ENCODE measurements at places on chromosomes 12 and 14.

DNA sequence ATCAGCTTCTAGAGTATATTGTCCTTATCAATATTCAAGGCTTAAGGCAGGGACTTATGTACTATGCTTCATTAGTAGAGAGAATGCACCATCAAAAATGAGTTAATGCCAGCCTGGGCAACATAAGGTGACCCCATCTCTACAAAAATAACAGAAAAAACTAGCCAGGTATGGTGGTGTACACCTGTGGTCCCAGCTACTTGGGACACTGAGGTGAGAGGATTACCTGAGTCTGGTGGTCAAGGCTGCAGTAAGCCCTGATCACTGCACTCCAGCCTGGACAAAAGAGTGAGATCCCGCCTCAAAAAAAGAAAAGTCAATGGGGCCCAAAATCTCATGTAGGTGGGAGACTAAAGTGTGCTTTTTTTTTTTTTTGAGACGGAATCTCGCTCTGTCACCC lies 8.8 kb downstream of the PPP4R3A start:
- DNase-seq: no peak

- no peak for DNase-seq
Observed at GRCh38 chr12:104385510-104385909, 71.2 kb upstream of the CHST11 start.

DNA sequence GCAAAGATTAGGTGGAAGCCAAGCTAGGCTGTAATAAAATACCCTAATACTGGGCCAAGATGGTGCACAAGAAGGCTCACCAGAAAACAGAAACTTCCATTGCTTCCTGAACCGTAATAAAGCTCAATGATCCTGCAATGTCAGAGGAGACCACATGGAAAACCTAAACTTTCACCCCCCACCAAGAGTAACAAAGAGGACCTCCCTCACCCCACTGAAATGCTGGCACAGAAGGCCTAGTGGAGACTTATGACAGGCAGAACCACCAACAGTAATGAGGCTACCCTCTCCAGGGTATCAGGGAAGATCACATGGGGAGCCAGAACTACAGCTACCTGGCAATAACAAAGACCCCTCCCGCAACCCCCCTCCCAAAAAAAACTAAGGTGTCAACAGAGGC lies 43.1 kb downstream of the CEP83 start:
- no peak for DNase-seq

DNA sequence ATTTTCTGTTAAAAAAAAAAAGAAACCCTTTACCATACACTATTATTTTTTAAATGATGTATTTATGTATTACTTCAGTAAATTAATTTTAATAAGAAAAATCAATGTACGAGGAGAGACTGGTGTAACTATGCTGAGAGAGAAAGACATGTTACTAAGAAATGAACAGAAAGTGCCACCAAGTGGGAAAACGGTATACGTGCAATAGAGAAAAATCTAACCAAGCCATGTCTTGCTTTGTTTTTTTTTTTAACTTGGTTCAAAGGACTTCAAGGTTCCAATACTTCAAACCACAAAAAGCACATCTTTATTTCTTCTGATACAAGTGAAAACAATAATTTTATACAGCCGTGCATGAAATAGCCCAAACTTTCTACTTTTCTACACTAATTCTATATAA lies 22.9 kb downstream of the NDUFA12 start:
- DNase-seq: no peak

DNA sequence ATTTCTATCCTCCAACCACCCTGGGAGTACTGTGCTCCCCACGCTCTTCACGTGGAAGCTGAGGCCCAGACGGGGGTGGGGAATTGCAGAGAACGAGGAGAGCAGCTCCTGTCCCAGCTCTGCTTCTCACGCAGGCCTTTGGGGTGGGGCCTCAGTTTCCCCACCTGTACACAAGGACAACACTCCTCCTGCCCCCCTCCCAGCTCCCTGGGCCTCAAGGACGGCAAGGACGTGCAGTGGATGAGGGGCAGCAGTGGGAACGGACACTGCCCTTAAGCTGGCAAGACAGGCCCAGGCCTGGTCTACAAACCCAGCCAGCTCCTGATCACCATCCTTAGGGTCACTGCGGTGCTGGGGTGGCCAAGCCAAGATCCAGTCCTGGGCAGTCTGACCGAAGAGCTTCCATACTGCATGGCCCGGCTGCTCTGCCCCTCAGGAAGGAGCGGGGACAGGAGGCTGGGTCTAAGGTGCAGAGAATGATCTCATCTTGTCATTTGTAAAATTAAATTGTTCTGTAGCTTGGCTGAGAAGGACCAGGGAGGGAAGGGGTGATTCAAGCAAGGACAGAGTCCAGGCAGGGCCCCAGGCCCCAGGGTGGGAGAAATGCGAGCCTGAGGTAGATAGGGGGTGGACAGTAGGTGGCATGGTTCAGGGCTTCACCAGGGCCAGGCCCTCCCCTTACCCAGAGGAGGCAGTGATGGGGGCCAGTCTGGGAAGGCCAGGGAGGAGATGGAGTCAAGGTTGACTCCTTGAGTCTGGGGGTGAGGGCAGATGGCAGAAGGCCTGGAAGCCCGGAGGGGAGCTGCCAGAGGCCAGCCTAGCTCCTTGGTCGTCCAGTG lies 1.3 kb upstream of the CLBA1 start:
- no peak for DNase-seq

GRCh38 chr12:77594366-77594765 lies 236.3 kb upstream of the NAV3 start:
- no peak for DNase-seq

- no peak for DNase-seq
Observed at GRCh38 chr14:95831468-95831867, 45.2 kb upstream of the TUNAR start.

DNA sequence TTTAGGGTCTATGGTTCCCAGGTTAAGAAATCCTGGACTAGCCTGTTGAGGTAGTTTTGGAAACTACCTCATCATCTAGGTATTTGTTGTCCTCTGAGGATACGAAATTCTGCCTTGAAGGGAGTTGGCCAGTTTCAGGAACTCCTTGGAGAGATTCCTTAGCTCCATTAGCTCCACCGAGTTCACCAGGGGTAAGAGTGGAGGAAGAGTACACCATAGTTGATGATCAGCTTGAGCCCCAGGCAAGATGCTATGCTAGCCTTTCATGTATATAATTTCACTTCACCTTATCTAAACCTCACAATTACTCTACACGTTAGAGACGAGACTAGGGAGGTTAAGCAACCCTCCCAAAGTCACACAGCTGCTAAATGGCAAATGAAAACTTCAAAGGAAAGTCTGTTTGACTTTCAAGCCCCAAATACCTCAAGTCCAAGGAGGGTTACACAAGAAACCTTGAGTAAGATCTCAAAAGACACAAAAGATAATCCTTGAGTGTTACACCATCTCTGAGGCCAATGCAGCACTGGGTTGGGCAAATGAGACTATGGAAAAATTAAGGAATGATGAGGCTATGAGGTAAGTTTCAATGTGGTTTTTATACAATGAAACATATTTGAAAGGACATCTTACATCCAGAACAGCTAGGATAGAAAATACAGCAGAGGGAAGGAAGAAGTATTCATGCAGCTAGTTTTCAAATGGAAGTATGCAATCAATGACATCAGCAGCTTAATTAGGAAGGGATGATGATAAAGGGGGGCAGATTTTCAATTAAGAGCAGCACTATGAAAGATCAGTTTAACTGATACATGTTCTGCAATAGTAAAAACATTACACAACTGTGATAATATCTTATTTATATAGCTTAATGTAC lies 97.2 kb upstream of the KRAS start:
- DNase-seq: no peak

DNA sequence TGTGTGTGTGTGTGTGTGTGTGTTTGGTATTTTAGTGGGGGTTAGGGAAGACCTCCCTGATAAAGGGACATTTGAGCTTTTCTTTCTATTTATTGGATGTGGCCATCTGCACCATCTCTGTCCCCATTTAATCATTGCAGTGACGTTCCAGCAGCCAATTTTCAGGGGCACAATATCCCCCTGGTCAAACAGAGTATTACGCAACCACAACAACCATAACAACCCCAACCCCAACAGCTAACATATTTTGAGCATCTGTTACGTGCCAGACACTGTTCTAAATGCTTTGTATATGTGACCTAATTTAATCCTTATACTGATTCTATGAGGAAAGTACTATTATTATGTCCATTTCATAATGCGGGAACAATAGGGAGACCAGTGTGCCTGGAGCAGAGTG lies 87.4 kb downstream of the TTC8 start:
- no peak for DNase-seq

DNA sequence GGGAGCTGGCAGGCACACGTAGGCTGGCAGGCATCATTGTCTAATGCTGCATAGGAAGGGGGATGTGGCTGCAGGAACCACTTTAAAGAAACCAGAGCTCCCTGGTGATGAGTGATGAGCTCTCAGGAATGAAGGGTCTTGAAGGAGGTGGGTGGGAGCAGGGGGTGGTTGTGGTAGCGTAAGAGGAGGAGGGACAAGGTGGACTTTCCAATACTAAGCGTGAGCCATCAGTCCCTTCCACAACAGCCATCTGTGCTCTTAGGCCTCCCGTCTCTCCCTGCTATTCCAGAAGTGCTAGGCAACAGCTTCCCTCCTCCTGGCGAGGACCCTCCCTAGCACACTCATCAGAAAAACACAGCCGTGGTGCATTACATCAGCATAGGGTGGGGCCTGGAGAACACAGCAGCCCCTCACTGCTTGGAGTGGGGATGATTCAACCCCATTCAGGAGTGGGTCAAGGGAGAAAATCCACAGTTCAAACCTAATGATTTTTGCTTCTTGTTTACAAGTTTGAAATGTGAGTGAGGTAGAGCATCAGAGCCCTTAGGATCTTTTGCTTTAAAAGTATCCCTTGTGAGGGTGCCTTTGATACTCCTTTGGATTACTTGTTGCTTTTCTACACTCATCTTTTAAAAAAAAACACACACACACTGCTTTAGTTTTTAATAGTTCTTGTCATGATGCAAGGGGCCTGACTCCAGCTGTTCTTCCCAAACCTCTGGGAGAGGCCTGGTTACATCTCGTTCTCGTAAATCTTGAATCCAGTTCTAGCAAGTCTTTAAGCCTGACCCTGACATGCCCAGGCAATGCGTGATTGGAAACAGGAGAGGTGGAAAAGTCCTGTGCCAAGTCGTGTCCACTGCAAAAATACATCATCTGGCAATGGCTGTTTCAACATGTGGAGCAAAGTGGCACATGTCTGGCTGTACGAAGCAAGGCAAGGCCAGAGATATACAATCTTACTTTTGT lies 356.4 kb upstream of the DDHD1 start:
- no peak for DNase-seq

GRCh38 chr14:24057271-24057670 lies 5.5 kb downstream of the CARMIL3 start:
- no peak for DNase-seq

GRCh38 chr14:100295376-100296105 lies 10.7 kb downstream of the SLC25A29 start:
- DNase-seq: no peak

DNA sequence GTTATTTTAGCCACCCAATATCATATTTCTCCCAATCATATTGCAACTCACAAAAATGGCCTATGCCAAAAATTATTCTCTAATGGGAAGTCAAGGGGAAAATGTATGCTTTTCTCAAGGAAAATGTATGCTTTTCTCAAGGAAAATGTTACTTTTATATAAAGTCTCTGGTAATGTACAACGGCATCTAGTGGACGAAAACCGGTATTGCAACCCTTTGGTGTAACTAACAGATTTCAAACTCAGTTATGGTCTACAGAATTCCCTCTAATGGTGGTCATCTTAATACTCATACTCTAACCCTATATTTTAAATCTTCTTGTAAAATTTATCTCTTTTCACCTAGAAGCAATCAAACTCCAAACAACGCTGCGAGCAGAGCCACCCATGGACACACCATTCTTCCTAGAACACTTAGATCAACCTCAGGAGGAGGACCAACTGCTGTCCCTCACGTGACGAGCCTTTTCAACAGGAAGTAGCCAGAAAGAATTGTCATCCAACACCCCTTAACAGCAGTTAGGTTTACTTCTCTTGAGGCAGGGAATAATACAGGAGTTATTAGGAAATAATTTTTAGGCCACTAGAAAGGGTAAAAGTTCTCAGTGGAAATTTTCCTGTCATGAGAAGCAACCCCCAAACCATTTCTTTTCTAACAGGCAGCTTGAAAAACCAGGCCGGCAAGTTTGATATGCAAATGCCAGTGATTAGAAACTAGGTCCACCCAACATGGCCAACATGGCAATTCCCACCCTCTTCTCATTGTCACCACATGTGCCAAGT lies 20.1 kb downstream of the APOBEC1 start:
- DNase-seq: peak; percentile 25

DNA sequence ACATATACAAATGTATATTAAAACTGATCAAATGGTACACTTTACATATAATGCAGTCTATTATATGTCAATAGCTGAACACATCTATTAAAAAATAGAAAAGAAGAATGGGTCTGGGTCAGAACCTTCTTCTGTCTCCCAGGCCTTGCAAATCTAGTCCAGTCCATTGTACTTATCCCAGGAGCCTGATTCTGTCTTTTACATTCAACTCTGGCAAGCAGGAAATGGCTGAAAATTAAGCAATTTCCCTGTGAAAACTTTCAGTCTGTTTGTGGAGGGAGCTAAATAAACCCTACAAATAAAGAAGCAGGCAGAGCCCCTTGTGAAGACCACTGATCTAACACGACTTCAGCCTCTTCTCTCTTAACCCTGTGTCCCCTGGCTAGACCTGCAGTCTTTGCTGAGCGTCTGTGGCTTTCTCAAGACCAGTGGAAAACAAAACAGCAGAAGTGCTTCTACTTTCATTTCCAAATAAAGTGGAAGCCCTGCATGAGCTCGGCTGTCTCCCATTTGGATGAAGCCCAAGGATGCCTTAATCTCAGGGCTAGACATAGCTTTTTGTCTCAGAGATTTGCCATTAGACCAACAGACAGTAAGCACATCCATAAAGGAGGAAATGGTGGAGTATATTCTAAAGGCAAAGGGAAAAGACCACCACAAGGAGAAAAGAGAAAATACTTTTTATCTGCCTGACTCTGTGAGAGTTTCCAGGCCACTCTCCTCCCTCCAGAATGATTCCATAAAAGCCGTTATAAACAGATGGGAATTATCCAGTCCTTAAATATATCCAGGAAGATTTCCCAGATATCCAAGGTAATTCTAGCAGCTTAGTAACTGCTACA lies 48.2 kb downstream of the CRACR2A start:
- DNase-seq: no peak

DNA sequence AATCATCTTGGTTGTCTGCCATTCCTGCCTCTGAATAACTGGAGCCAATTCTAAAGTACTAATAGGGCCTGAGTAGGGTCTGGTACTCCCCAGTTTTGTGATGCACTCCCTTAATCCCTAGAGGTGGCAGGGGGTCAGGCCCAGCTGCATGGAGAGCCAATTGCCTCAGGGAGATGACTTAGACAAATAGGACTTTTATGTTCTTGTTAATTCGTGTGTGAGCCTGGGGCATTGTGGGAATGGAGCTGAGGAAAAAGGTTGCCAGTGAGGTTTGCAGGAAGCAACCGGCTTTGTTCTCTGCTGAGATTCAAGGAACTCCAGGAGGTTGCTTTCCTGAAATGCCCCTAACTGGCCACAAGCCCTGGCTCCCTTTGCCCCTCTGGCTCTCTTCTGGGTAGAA lies 6.8 kb upstream of the DCD start:
- DNase-seq: no peak

- DNase-seq: peak; percentile 34
Observed at GRCh38 chr14:43894534-43894933, 612.5 kb downstream of the FSCB start.

GRCh38 chr12:13194401-13195110 lies 2.0 kb upstream of the EMP1 start:
- DNase-seq: no peak

Measured in erythroblast (primary cell).